ENCODE measurements at places on chromosomes 12 and 14.
A peak's percentile ranks its signal among the peaks of the same experiment; 100 is the strongest.

DNA sequence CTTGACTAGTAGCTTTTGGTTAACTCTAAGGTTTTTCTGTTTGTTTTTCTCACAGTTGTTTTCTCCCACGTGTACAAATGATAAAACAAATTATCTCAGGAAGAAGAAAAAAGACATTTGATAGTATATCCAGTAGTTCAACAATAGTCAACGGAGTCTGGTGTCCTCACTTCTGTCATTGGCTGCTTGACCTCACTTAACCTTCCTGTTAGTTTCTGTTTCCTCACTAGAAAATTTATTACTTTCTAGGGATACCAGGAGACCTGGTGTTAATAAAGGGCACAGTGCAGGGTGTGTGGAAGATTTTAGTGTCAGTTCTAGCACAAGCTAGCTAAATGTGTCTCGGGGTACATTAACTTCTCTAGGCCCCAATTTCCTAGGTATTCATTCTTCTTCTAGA is 116.0 kb downstream of the PRKCH start:
- peaks cover 25% of the 10 kb centered on the region for H3K36me3 ChIP-seq
- DNase-seq: no peak
- H3K27me3 ChIP-seq: no peaks in the 10 kb centered on the region
- peaks cover 75% of the 10 kb centered on the region for H3K4me1 ChIP-seq
- peak overlapping the region; percentile 96 for H3K27ac ChIP-seq
- H3K4me3 ChIP-seq: peak overlapping the region; percentile 44

DNA sequence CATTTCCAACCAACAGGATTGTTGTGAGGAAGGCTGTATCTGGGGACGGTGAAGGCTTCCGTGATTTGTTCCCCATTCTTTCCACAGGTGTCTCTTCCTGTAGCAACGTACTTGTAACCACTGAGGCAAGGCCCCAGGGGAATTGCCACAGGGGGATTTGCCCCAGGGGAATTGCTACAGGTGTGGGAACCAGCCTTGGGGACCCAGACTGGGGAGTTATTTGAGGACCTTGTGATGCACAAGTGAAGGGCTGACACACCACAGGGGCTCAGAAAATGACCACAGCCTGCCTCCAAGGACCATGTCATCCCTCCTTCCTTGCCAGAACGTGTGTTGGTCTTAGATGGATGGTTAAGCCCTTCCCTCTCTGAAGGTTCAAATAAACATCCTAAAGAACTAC is 131.4 kb upstream of the RGS6 start:
- no peaks in the 10 kb centered on the region for H3K36me3 ChIP-seq
- H3K27ac ChIP-seq: no peak overlapping the region
- DNase-seq: no peak
- H3K27me3 ChIP-seq: peaks cover 1% of the 10 kb centered on the region

DNA sequence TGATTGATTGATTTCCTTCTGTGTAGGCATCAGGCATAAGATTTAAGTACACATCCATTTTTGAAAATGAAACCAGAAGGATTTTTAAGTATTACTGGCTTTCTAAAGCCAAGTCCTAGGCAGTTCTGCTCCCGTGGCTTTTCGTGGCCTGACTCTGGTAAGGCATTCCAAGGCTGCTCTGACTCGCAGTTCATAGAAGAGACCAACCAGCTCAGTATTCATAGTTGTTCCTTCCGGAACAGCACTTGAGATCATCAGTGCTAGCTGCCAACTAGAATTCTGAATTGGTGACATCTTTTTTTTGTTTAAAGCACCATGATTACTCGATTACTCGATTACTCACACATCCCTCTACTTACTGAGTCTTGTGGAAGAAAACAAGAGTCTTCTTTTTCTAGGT is 25.9 kb downstream of the SUDS3 start:
- peaks cover 44% of the 10 kb centered on the region for H3K36me3 ChIP-seq
- no peaks in the 10 kb centered on the region for H3K27me3 ChIP-seq
- no peak overlapping the region for H3K4me3 ChIP-seq
- no peak overlapping the region for H3K27ac ChIP-seq
- DNase-seq: no peak

DNA sequence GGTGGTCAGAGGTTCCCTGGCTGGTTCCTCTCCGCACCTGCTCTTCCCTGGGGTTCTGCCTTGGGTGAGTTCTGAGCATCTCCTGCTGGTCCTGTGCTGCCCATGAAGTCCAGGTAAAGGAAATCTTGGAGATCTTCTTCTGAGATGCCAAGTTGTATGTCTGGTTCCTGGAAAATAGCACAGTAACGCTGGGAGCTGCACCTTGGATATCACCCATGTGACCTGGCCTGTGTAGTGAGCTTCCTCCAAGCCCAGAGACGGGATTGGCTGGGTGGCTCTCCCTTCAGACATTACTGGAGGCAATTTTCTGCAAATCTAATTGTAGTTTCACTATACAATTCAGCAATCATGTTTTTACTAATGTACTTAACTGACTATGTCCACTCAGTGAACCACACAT is 1281.1 kb downstream of the TMEM121 start:
- H3K27me3 ChIP-seq: peaks cover 30% of the 10 kb centered on the region
- no peak overlapping the region for H3K27ac ChIP-seq

DNA sequence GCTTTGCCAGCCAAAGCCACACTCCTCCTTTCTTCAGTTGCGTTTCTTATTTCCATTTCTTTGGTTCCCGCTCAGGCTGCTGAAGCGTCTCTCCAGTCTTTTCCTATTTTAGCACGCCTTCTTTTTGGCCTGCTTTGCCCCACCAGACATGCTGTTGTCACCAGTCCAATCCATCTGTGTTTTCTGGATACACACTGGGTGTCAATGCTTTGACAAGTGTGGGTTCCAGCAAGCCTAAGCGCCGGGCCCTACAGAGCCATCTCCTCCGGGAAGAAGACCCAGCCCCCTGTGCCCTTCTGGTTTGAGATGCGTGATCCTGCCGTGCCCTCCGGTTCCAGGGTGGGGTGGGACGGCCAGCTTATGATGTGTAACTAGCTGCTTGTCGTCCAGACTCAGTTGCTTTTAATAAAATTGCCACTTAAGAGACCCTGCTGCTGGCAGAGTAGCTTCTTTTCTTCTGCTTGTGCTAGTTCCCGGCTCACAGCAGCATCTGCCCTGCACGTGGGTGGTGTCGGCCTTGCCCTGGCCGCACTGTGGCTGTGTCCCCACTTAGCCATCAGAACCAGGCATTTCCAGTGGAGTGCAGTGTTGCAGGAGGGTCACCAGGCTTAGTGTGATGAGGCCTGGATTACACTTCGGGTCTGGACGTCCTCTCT is 29.7 kb downstream of the EML1 start:
- peaks cover 8% of the 10 kb centered on the region for H3K4me1 ChIP-seq
- no peak overlapping the region for H3K27ac ChIP-seq
- no peak overlapping the region for H3K4me3 ChIP-seq
- no peak for DNase-seq
- no peaks in the 10 kb centered on the region for H3K36me3 ChIP-seq

DNA sequence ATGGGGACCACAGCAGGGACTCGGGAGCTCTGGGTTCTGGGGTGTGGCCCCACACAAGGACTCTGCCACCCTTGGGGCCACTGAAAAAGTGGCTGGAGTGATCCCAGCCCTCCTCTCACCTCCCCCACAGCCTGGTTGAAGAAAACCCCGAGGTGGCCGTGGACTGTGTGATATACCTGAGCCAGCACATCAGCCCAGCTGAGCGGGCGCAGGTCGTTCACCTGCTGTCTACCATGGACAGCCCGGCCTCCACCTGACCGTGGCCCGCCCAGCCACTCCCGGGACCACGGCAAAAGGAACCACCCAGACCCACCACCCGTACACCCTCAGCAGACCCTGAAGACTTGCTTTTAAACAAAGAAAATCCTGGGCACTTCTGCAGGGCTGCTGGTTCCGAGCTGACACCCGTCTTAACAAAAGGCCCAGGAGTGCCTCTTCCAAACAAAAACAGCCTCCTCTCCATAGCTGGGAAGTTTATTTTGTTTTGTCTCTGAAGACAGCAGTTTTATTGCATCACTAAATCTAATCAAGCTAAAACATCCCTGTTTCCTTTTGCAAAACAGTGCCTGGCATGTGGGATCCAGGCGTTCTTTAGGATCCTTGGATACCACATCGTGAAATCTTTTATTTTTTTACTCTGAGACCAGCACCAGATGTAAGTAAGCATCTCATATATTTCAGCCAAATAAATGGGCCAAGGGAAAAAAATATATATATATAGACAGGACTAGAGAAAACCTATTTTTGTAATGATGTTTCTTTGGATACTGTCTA is 42.8 kb downstream of the FOXN4 start:
- no peaks in the 10 kb centered on the region for H3K36me3 ChIP-seq
- no peak overlapping the region for H3K4me3 ChIP-seq
- no peak for DNase-seq
- no peaks in the 10 kb centered on the region for H3K4me1 ChIP-seq
- no peaks in the 10 kb centered on the region for H3K27me3 ChIP-seq

DNA sequence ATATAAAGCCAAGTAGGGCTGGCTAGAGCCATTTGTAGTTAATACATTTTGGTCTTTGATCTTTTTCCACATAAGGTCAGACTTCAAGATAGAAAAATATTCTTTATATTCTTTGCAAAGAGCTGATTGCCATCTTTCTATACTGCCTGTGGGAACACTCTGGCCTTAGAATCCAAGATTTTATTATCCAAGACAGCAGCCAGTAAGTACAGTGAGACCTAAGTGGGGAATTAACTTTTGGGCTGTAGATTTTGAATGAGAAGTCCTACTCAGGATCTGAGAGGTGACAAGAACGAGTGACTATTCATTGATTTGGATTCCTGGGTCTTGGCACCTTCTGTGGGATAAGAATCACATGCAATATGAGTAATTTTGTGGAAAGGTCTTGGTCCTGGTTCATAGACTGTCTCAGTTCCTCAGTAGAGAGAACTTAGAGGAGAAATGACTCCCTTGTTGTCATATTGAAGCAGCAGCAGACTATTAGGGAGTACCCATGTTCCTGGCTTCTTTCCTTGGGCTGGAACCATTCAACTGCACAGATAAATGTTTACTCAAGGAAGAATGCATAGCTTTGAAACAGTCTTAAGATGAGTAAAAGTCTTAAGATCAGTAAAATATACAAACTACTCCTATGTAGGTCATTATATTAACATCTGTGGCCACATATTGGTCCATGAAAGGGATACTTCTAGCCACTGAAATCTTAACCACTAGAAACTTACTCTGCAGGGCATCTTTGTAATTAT is 353.8 kb downstream of the RAD51B start:
- H3K36me3 ChIP-seq: no peaks in the 10 kb centered on the region
- H3K27ac ChIP-seq: no peak overlapping the region
- H3K27me3 ChIP-seq: no peaks in the 10 kb centered on the region

GRCh38 chr12:121288986-121289385 is 7.5 kb downstream of the CAMKK2 start:
- H3K4me1 ChIP-seq: peaks cover 19% of the 10 kb centered on the region
- H3K36me3 ChIP-seq: peaks cover 15% of the 10 kb centered on the region
- no peaks in the 10 kb centered on the region for H3K27me3 ChIP-seq
- no peak for DNase-seq
- H3K4me3 ChIP-seq: no peak overlapping the region

- DNase-seq: no peak
- no peaks in the 10 kb centered on the region for H3K27me3 ChIP-seq
- H3K4me3 ChIP-seq: no peak overlapping the region
- H3K27ac ChIP-seq: no peak overlapping the region
- H3K4me1 ChIP-seq: no peaks in the 10 kb centered on the region
- no peaks in the 10 kb centered on the region for H3K36me3 ChIP-seq
These were observed 471.9 kb downstream of the RPS29 start for GRCh38 chr14:49114161-49114893.

GRCh38 chr12:56339158-56339422 is 406 bp downstream of the IL23A start:
- DNase-seq: no peak
- peak overlapping the region; percentile 95 for H3K4me3 ChIP-seq
- peak overlapping the region; percentile 100 for H3K27ac ChIP-seq

DNA sequence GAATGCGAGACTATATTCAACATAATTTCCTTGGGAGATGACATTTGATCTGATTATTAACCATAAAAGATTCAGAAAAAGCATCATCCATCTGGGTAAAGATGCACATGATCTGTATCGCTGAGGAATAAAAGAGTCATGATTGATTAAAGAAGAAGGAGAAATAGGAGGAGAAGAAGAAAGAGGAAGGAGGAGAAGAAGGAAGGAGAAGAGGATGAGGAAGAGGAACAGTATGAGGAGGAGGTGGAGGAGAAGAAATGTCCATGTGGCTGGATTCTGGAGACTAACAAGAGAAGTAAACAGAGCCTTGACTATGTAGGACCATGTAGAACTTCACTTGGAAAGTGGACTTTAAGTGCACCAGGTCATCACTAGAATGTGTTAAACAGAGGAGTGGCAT is 947.4 kb downstream of the LRFN5 start:
- no peak for DNase-seq
- H3K36me3 ChIP-seq: no peaks in the 10 kb centered on the region
- H3K27ac ChIP-seq: no peak overlapping the region
- no peaks in the 10 kb centered on the region for H3K4me1 ChIP-seq
- no peaks in the 10 kb centered on the region for H3K27me3 ChIP-seq
- H3K4me3 ChIP-seq: no peak overlapping the region

- H3K36me3 ChIP-seq: no peaks in the 10 kb centered on the region
- no peak overlapping the region for H3K27ac ChIP-seq
- no peak overlapping the region for H3K4me3 ChIP-seq
These were observed 36.4 kb upstream of the PRIMA1 start for GRCh38 chr14:93824518-93825234.

- DNase-seq: peak; percentile 41
- H3K4me3 ChIP-seq: no peak overlapping the region
- H3K36me3 ChIP-seq: no peaks in the 10 kb centered on the region
- H3K4me1 ChIP-seq: no peaks in the 10 kb centered on the region
These were observed 78.6 kb upstream of the IFNG-AS1 start for GRCh38 chr12:67910360-67911274.

DNA sequence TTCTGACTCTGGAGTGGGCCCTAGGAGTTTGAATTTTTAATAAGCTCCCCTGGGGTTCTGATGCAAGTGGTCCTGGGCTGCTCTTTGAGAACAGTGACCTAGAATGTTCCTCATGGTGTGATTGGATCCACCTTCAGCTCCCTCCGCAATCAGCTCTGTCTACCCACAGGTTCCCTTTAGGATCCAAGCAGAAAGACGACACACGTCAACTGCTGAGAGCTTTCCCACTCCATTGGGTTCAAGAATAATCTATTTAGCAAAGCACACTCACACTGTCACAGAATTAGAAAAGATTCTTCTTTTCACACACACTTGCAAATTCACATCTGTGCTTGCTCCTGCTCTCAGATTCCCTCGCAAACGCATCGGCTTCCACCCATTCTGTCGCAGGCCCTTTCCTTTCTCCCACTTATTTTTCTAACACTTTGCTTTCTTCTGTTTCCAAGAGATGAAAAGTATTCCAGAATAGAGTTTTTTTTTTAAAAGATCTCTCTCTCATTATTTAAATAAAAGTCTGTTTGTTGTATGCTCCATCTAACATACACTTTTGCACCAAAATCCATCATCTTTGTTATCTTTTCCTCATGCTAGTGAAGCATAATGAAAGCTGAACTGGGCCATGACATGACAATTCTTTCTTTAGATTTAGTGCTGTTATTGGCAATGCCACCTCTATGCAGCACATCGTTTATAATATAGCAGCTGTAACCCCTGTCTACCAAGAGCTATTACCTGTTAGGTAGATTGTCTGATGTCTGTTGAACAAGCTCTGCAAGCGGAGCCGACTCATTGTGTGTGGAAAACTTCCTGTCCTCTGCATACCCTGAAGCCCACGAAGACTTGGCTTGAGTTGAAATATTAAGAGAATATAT is 73.1 kb downstream of the CACNA1C start:
- H3K4me1 ChIP-seq: no peaks in the 10 kb centered on the region
- no peaks in the 10 kb centered on the region for H3K27me3 ChIP-seq
- no peak overlapping the region for H3K4me3 ChIP-seq
- DNase-seq: no peak
- no peak overlapping the region for H3K27ac ChIP-seq

All from activated CD4-positive, alpha-beta T cell treated with anti-CD3 and anti-CD28 coated beads, Interleukin-2, amount 10 ng/mL, durations not matched to agents 24 days and 14 days (primary cell).